ENCODE measurements at places on chromosomes 11 and 22.

DNA sequence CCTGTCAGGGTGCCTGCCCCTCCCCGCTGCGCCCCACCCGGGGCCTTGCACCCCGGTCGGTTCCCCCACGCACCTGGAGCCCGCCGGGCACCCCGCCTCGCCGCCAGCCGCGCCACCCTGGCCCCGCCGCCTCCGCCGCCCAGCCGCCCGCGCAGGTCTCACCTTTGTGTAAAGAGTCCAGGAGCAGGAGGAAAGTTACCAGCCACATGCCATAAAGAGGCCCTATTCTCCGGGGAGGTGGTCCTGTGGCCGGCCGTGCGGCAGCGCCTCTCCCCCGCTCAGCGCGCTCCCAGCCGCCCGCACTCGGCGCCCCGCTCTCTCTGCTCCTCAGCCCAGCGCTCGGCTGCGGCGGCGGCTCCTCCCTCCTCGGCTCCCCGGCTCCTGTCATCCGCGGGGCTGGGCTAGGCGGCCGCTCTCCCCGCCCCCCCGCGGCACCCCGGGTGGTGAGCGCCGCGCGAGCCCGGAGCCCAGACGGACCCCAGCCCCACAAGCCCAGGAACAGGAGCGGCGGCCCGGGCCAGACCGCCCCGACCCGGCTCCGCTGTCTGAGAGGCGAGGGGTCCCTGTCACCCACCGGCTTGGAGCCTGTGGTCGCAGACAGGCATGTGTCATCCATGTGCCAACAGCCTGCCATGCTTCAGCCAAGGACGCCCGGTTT lies at the start of gene DSCAML1:
TSS of gene DSCAML1 (minus strand) at position 345 of the 658 bp plus-strand sequence. CDS start at position 208, 137 bp downstream.
- peak; percentile 53 for DNase-seq

DNA sequence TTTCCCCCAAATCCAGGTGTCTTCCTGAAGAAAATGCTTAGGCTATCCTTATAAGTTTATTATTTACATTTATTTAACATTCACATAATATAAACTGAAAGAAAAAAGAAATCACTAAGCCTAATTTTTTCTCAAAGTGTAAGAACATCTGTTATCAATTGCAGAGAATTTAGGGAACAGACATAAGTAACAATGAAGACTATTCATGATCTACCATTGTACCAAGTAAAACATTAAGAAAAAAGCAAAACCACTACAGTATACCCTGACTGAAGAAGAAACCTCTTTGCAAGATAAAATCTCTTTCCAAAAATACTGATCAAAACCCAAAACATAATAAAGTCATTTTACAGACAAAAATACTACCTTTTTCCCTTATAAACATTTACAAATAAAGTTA lies 60.5 kb downstream of the NUP98 start:
- DNase-seq: no peak

GRCh38 chr11:46555267-46556054 lies 38.4 kb downstream of the AMBRA1 start:
- DNase-seq: no peak

GRCh38 chr11:131079036-131079435 lies 162.8 kb upstream of the SNX19 start:
- no peak for DNase-seq

- no peak for DNase-seq
Observed at GRCh38 chr11:64881476-64881875, 3.1 kb upstream of the EHD1 start.

DNA sequence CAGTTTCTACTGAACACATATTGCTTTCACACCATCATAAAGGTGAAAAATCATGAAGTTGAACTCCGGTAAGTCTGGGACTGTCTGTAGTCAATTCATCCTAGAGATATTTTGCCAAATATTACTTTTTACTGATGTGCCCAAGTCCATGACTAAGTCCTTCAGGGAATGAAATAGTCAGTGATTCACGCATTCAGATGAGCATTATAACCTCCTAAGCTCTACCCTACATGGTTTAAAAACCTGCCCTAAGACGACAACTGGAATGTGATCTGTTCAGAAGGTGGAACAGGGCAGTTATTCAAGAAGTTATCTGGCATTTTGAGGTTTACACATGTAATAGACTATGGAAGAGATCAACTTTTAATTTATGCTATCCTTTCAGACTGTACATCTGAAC lies 125.6 kb downstream of the TRPC6 start:
- DNase-seq: no peak

- no peak for DNase-seq
Observed at GRCh38 chr11:6096417-6096816, 11.1 kb upstream of the OR56B4 start.

- DNase-seq: no peak
Observed at GRCh38 chr11:113316256-113316655, 1.9 kb downstream of the TTC12 start.

GRCh38 chr11:117998664-117999353 lies 12.6 kb downstream of the IL10RA start:
- no peak for DNase-seq

DNA sequence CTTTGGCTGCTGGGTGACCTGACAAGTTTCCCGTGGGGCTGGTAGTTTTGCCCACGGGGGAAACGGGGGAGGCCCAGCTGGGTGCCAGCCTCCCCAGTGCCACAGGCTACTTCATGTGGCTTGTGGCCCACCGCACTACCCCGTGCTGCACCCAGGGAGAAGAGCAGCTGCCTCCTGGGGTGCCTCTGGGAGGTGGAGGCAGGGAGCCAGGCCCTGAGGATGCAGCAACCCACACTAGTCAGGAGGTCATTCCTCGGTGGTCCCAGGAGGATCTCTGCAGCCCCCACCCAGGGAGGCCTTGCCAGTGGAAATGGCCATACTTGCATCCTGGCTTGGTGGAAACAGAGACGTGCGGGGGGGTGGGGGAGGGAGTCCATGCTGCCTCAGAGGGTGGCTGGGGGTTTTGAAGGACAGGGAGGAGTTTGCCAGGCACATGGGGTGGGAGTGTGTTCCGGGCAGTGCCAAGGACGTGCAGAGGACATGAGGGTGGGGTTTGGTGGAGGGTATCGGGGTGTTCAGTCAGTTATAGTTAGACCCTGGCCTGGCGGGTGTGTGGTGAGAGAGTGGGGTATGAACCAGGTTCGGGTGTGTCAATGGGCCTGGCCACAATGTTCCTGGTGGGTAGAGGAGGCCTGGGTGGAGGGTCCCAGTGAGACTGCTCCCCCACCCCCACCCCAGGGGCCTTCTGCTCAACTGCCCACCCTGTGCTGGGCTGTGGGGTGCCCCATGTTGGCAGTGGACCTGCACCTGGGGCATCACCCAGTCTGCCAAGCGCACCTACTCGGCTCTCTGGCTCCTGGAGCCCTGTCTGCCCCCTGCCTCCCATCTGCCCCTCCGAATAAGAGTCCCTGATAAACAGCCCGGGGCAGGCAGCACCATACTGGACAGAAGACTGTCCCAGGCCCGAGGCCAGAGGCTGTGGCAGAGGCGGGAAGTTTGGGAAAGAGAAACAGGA lies 3.8 kb downstream of the PIM3 start:
- no peak for DNase-seq

- no peak for DNase-seq
Observed at GRCh38 chr11:73233211-73233610, 15.1 kb downstream of the P2RY2 start.

- no peak for DNase-seq
Observed at GRCh38 chr22:41621911-41622179, 750 bp downstream of the XRCC6 start.

DNA sequence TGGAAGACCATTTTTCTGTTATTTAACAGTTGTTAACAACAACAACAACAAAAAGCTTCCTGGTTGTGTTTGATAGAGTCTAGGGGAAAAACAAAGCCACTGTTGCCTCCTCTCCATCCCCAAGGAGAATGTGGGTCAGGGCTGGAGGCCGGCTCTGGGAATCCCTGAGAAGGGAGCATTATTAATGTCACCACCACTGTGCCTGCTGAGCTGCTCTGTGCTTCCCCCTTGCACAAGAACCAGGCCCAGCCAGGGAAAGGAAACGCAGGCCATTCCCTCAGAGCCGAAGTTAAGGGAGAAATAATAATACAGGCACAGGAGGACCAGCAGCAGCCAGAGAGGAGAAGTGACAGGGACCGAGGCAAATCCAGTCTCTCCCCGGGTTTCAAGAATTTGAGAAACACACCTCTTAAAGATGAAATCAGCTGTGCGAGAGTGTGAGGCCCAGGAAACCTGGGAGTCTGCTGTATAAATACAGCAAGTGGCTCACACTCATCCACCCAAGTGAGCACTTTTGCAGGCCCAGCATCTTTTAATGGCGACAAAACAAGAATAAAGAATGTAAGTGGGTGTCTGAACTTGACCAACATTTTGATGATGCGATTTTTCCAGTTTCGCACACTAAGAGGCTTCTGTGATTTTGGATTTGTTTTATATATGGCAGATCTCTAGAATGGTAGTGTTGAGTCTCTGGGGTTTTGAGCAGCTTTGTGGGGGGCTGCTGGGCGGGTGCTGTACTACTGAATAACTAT lies 539.2 kb downstream of the NTM start:
- no peak for DNase-seq

- DNase-seq: no peak
Observed at GRCh38 chr11:13596611-13597326, 71.7 kb upstream of the FAR1 start.

DNA sequence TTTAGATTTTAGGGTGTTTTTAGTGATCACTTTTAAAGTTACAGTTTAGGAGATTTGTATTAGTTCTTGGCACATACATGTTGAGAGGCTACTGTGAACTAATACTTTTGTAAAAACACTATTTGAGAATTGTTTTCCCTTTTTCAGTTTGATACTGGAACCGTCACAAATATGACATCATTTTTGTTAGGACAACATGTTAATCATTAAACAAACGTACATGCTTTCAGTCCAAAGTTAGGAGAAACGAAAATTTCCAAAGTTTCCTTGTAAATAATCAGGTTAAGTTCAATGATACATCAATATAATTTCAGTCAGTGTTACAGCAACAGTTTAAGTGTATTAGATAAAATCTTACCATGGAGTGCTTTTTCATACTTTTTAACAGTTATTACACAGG lies 53.1 kb downstream of the SPECC1L start:
- no peak for DNase-seq

DNA sequence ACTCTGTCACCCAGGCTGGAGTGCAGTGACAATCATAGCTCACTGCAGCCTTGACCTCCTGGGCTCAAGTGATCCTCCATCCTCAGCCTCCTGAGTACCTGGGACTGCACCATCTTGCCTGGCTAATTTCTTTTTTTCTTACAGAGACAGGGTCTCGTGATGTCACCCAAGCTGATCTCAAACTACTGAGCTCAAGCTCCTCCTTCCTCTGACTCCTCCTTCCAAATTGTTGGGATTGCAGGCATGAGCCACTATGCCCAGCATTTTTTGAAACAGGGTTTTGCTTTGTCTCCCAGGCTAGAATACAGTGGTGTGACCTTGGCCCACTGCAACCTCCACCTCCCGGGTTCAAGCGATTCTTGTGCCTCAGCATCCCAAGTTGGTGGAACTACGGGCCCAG lies 358.3 kb upstream of the MTNR1B start:
- DNase-seq: no peak

GRCh38 chr22:29031227-29032011 lies 30.2 kb downstream of the C22orf31 start:
- DNase-seq: no peak

DNA sequence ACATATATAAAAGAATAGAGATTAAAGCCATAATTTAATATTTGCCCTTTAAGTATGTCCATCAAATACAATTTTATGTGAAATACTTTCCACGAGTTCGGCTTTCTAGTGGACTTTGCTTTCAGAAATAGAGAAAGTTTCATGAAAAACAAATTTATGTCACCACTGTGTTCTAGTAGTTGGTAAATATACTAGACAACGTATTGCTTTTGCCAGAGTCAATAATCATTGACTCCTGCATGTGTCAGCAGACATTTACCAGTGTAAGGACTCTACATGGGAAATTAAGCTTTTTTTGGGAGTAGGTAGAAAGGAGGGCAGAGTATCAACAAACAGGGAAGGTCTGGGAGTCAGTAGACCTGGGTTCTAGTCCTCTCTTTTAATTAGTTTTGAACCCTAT lies 32.3 kb upstream of the CAT start:
- no peak for DNase-seq

GRCh38 chr22:46857885-46858143 lies 95.4 kb downstream of the TBC1D22A start:
- DNase-seq: no peak
